ENCODE measurements at places on chromosomes 7 and 10.
A peak's percentile ranks its signal among the peaks of the same experiment; 100 is the strongest.

GRCh38 chr10:44962870-44963738 is 3.5 kb downstream of the RASSF4 start:
- no peak for DNase-seq

DNA sequence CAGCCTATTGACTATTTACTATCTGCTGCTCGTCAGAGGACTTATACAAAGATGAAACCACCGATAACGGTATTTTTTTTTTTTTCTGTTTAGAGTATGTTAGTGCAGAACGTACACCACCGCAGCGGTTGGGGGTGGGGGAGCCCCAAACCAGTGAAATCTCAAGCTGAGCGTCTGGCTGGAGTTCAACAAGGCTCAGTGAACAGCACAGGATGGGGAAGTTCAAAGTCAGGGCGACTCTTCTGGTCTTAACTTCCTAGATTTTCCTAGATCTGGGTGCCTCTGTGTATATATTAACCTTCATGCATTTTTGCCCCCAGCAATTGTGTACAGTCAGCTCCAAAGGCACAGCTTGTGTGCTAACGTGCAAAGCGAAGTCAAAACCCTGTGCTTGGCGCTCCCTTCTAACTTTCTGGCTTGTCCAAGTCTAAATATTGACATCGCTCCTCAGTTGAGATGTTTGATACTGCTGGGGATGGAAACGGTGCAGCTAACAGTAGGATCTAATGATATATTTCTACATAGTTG is 1.1 kb downstream of the RHOBTB1 start:
- peak; percentile 51 for DNase-seq

- DNase-seq: no peak
Measured at GRCh38 chr10:122457934-122458333, 3.4 kb upstream of the HTRA1 start.

DNA sequence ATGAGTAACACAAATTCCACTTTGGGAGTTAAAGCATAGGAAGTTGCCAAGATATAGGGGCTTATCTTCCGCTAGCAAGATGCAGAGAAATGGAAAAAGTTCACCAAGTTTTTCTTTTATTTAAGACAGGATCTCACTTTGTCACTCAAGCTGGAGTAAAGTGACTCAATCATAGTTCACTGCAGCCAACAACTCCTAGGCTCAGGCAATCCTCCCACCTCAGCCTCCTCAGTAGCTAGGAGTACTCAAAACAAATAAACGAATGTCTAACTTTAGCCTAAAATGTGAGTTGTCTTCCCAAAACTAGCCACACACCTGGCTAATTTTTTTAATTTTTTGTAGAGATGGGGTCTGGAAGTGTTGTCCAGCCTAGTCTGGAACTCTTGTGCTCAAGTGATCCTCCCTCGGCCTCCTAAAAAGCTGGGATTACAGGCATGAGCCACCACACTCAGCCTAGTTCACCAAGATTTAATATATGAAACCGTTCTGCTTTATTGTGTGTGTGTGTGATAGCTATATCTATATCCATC is 9.9 kb downstream of the VIM start:
- no peak for DNase-seq

- DNase-seq: no peak
Measured at GRCh38 chr10:91883549-91884444, 25.5 kb downstream of the FGFBP3 start.

DNA sequence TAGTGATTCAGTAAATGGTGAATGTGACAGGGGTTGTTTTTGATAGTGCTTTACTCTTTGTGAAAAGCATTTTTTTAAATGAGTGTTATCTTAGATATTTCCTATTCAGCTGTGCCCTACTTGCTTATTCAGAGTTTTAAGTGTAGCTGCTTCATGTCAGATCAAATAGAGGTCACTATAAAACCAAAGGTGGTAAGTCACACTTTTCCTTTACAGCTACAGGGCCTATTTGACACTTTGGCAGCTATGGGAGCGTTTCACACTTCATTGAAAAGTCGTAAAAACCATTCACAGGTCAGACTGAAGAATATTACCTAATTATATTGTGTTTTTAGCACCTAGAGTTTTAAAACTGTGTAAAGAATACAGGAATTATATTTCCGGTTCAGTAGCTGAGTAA is 67.3 kb downstream of the ANKIB1 start:
- no peak for DNase-seq

DNA sequence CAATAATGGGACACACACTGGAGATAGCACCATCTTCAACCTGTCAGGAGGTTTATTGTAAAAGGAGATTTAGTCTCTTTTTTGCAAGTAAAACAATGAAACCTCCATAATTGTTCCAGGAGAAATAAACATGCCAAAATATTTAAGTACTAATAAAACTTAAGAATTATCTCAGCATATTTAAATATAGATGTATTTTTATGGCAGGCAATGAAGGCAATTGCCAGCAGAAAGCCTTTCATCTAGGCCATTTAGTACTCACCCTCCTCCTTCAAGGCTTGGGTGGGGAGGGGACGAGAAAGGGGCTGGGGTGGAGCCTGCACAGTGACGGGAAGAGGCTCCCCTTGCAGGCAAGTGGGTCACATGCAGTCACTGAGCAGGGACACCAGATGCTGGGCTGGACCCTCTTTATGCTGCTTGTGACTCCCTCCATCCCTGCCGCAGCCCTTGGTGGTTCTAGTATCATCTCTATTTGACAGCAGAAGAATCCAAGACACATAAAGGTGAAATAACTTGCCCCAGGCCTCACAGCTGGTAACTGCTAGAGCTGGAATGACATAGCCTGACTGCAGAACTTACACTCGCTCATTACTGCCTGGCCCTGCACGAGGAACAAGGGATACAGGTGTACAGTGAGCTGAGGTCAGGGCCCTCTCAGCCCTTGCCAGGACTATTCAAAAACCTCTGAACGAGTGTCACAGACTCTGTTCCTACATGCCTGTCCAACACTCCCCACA is 449.5 kb upstream of the ZMIZ1 start:
- no peak for DNase-seq

- peak; percentile 43 for DNase-seq
Measured at GRCh38 chr7:5636914-5637313, 144.5 kb downstream of the RNF216 start.

DNA sequence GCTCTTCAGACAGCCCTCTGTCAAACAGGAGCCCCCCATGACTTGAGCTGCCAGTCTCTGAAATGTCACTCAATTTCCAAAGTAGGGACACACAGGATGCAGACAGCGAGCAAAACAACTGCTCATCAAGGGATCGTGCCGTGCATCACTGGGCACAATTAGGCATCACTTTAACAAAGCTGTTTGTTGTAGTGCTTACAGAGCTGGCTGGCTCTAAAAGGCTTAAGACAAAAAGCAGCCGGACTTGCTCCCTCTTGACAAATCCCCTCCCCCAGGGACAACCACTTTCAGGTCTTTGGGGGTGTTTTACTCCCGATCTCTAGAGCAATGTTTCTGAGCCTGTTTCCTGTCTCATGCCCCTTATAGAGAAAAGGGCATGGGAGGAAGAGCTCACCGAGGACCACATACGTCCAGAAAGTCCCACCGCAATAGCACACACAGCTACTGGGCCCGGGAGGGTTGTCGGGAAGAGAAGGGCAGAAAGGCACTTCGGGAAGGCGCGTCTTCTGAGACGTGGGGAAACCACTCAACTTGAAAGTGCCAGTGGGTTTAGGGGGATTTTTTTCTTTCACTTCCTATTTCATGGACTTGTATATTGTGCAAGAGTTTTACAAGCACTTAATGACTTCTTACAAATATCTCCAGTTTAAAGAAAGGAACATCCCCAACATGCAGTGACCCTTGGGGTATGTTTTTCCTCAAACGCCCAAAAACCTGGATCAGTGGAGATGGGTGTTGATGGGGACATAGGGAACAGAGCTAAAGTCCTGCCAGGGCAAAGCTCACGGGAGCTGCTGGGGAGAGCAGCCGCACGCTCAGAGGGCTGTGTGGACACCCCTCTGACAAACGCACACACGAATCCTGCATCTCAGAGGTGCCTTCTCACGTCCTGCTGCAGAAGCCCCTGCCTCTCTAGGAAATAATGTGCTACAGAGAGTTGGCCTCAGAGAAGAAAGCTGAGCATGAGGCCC is 27.1 kb downstream of the LRRC20 start:
- no peak for DNase-seq

DNA sequence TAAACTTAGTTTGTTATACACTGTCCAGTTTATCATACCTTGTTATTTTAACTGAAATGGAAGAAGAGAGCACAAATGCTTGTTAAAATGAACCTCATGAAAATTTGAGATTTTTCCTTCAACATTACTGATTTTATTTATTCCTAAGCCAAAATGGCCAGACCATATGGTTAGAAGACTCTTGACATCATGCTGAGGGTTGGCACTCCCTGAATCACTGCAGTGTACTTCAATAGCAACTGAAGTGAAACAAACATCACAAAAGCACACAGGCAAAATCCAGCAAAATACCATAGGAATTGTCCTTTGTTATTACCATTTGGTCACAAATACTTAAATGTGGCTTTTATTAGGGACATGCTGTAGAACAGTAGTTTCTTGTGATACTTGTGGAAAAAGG is 347.8 kb downstream of the NXPH1 start:
- DNase-seq: no peak

- no peak for DNase-seq
Measured at GRCh38 chr7:69885431-69885830, 287.2 kb downstream of the AUTS2 start.

GRCh38 chr10:113006656-113007342 is 56.8 kb downstream of the TCF7L2 start:
- DNase-seq: no peak

DNA sequence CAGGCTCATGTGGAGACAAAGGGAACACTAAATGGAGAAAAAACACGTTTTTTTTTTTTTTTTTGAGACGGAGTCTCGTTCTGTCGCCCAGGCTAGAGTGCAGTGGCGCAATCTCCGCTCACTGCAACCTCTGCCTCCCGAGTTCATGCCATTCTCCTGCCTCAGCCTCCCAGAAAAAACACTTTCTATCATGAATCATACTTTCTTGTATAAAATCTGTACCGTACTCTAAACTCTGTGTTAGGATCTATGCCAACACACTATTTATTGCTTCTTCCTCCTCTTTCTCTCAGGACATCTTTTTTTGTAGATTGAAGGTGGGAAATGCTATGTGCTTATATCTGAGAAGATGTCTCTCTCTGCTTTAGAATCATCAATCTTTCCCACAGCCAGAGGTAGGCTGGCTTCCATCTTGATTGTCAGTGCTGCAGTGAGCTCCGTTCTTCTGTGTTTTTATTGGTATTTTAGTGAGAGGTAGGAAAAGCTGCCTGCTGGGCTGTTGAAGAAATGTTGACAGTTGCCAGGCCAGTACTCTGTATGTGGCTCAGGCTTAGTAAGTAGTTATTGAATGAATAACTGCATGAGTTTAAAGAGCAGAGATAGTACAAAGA is 101.1 kb downstream of the GPR85 start:
- peak; percentile 1 for DNase-seq

DNA sequence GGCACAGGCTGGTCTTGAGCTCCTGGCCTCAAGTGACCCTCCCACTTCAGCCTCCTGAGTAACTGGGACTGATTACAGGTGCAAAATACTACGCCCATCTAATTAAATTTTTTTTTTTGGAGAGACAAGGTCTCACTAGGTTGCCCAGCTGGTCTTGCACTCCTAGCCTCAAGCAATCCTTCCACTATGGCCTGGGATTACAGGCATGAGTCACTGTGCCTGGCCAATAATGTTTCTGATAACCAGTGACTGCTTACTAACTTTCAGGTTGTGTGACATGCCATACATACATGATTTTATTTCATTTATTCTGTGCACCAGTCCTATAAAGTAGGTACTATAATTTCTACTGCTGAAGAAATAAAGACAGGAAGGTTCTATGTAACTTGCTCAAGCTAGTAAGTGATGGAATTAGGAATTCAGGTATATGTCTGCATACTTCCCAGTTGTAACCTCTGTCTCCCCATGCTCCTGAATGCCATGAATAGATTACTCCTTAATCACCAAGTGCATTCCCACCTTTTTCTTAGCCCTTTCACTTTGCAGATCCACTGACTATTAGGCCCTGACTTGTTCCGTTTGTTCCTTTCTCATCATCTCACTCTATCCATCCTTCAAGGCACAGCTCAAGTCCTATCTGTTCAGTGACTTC is 28.1 kb downstream of the MCU start:
- DNase-seq: no peak

DNA sequence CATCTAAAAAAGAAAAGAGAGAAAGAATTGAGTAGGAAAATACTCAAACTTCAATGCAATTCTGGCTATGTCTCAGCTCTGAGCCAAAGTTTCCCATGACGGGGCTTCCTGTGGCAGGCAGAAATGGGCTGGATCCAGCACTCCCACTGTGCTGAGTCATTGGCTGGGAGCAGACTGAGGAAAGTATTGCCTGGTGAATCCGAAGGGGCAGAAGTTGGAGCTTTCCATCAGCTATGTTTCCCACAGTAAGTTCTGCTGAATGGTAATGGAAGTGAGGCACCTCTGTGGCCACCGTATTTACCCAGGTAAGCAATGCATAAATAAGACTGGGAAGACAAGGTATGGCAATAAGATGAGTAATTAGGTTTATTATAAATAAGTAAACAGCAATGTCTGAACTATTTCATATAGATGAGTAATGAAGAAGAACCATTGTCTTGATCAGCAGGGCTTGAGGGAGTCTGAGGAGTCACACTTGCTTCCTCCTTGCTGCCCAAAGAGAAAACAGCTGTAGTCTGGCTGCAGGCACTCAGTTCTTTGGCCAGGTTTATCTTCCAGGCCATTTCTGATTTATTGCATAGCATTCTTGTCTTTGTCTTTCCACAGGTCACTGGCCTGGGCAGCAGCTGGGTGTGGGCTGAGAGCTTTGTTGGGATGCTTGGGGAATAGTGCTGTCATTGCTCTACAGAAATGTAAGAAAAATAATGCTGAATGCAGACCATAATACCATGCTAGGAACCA is 255.3 kb downstream of the DNAJB9 start:
- no peak for DNase-seq

DNA sequence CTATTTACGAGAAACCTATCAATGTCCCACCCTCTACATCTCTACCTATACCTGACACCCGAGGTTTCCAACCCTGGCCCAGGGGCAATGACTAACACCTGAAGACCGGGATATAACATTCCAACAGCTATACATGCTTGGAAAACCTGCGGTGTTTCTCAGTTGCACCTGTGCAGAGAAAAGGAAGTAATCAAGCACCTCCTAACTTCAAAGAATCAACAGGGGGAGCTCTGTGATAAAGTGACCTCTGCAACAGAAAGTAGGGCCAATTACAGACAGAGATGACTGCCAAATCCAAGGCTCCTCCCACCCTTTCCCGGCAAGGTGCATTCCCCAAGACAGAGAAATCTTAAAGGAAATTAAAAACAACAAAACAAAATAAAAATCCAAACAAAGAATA is 41.3 kb downstream of the CCDC6 start:
- DNase-seq: no peak

- DNase-seq: peak; percentile 9
Measured at GRCh38 chr10:113476191-113476590, 76.7 kb upstream of the HABP2 start.

DNA sequence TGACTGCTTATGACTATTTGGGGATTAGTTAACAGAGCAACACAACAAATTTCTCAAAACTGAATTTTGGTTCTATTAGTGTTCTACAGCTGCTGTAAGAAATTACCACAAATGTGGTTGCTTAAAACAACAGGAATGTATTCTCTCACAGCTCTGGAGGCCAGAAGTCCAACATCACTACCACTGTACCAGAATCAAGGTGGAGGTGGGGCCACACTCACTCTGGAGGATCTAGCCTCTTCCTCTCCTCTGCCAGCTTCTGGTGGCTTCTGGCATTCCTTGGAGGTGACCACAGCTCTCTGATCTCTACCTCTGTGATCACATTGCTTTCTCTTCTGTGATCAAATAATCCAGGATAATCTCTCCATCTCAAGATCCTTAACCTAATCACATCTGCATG is 194.7 kb upstream of the BMPER start:
- DNase-seq: no peak

Measured in caudate nucleus (tissue), 63 donors.